ENCODE measurements at places on chromosomes 2 and 18.

DNA sequence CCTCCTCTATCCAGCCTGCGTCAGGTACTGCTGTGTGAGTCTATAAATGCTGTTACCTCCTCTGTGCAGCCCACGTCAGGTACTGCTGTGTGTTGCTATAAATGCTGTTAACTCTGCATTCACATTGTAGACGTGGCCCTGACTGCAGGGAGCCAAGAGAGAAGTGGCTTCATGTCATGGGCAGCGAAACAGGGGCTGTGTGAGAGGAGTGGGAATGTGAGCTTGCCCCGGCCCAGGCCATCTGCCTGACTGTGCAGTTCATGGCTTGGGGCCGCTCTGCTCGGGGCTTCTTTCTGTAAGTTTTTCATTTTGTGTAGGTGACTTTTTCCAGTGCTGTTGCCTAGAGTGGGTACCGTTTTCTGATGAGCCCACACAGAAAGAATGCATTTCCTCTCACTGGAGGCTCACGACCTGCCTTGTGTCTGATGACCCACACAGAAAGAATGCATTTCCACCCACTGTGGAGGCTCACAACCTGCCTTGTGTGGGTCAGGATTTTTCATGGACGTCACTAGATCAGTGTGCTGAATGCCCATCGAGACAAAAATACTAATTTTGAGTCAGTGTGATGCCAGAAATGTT lies 104.5 kb downstream of the SNTG2 start:
- DNase-seq, result no peak

DNA sequence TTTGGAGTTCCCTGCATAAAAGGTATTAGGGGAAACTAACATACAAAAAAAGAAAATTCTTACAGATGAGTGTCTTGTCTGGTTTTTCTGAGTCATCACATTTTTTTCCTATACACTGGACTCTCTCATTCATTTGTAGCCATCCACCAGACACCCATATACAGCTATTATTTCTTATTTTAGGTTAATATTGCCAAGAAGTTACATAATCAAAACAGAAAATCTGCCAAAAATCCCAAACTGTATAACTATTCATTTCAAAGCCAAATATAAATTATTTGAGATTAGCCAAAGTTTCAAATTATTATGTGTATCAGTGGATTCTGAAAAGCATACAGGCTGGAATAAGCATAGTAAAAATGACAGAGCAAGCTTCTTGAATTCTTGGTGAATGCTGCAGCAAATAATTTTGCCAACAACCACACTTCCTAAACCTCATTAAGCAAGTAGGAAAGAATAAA lies 191.2 kb downstream of the NCKAP5 start:
- DNase-seq, result no peak

GRCh38 chr2:148721520-148721931 lies 77.0 kb downstream of the EPC2 start:
- no peak for DNase-seq

- DNase-seq, result no peak
Observed at GRCh38 chr2:214737188-214737587, 72.3 kb downstream of the BARD1 start.

DNA sequence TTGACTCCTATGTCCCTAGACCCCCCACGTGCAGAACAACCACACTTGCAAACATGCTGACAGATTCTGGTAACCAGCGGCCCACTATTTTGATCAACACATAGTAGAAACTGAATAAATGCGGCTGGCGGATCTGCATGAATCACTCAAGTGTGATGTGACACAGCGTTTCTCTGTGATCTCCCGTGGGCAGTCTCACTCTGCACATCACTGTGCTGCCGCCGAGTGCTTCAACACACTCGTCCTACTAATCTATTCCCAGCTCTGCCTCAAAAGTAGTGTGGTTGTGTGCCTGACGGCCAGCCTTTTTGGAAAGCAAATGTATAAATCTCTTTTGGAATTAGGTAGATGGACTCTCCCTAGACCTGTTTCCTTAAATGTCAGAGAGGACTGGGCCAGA lies 37.3 kb upstream of the TMEM182 start:
- no peak for DNase-seq

All from hematopoietic multipotent progenitor cell treated with erythropoietin and hydrocortisone succinate and interleukin-3 and kit ligand, for 6 days (in vitro differentiated cells).